ENCODE measurements at places on chromosomes 3 and 15. TPM values are rescaled to one million over a fixed set of nuclear protein-coding genes. Genes with fewer than 3 reads are reported as not detected.

Gene CTXND1
- total RNA-seq, result not detected

Gene OR5H14
- total RNA-seq, result not detected

Gene WDR5B
- 3.2 TPM for total RNA-seq

Gene SLC24A5
- total RNA-seq, result not detected

Data from tracheal epithelial cell (primary cell).